A673 (cell line): ENCODE measurements at places on chromosomes 6 and 20. TPM values are rescaled to one million over a fixed set of nuclear protein-coding genes. Genes with fewer than 3 reads are reported as not detected.

The FAM229B gene
- 10.5 and 11.6 TPM in 2 replicates for total RNA-seq

GRCh38 chr20:6238421-6238820 lies 115.6 kb upstream of the FERMT1 start:
- DNase-seq = no peak

GRCh38 chr6:80223743-80224212 lies 117.3 kb downstream of the BCKDHB start:
- no peak for DNase-seq

DNA sequence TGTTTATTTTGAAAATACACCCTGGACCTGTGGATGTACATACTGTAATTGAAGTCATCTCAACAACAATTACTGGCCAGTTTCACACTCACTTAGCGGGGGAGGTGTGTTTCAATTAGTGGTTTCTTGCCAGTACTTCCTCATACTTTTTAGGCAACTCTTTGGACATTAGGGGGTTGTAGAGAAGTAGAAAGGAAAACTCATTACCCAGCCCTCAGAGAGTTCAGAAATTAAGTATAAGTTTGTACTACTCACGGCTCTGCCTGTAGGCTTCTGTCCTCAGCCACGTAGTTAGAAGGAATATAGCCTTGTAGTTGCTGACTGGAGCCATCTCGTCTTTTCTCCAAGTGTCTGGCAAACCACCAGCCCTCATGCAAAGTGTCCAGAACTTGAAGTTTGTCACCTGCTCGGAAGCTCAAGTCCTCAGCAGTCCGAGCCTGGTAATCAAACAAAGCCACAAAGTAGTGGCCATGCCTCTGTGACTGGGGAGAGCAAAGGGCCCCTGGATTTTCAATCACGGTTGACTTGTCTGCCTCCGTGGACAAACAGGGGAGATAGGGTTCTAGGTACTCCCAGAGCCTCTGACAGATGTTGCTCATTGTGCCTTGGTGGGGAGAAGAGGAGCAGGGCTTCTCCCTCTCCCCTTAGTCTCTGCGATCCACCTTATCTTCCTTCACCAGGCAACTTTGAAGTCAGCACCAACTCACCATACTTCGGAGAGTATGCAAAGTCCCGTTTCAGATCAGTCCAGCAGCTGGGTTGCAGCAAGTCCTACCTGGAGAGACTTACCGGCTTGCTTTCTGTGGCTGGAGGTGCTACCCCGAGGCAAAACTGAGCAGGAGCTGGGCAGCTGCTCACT lies 749 bp downstream of the FRK start:
- DNase-seq = peak; percentile 26

DNA sequence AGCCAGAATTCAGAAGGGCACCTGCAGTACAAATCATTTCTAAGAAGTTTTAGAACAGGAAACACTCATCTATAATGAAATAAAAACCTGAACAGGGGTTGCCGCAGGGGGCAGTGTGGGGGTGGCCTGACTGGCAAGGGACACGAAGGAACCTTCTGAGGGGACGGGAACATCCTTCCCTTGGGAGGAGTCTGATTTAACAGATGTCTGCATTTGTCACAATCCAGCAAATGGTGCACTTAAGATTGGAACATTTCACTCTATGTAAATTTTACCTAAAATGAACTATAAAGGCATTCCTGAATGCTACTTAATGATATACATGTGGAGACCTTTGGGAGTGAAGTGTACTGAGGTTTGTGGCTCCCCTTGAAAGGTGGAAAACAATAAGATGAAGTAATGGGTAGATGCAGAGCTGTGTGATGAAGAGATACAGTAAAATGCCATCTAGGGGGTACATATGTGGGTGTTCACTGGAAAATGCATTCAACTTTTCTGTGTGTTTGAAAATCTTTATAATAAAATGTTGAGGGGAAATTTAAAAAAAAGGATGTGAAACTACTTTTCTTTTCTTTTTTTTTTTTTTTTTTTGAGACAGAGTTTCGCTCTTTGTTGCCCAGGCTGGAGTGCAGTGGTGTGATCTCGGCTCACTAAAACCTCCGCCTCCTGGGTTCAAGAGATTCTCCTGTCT lies 89.5 kb downstream of the SNX5 start:
- peak; percentile 55 for DNase-seq

- peak; percentile 35 for DNase-seq
These were observed 10.7 kb downstream of the TBXT start for GRCh38 chr6:166156942-166157341.

DNA sequence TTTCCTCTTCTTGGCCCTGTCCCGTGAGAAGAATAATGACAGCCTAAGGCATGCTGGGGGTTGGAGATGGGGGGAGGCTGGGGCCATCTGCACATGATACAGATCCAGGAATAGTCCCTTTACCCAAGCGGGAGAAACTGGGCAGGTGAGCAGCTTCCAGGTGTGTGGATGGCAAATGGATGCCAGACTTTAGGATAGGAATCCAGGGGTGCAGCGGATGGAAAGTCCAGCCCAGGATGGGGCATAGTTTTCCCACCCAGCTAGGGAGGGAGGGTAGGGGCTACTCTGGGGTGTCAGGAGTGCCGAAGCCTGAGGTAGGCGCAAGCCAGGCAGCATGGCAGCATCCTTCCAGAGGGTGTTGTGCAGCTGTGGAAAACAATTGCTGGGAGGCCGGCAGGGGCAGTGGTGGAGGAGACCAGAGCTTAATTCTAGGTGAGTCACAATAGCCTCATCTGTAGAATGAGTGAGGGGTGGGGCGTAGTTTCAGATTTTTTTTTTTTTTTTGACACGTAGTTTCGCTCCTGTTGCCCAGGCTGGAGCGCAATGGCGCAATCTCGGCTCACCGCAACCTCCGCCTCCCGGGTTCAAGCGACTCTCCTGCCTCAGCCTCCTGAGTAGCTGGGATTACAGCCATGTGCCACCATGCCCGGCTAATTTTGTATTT lies 15.4 kb upstream of the FAM110A start:
- DNase-seq = no peak
